ENCODE measurements at places on chromosomes 4 and X.
A peak's percentile ranks its signal among the peaks of the same experiment; 100 is the strongest.

DNA sequence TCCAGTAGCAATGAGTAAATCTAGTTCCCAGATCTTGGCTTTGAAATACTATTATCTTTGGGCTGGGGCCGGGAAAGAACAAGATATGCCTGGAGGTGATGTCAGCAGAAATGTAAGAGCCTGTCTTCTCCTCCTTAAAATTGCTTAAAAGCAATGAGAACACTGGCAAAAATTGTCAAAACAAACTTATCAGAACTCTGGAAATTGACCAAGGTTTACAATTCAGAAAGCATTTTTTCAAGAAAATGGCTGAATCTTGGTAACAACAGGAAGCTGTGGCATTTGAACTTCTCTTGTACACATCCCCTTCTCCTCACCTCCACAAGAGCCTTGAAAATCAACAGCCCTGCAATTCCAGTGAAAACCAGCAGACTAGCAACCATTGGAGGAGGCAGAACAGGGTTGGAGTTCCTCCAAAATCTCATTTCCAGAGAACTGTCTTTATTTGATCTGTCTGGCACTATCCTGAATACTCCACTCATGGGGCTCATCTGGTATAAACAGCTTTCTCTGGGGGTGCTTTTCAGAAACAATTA is 13.5 kb downstream of the TIMP1 start:
- no peak for DNase-seq

- DNase-seq: no peak
These were observed 241.9 kb downstream of the SLC39A8 start for GRCh38 chr4:102103368-102103767.

- DNase-seq: no peak
These were observed 27.5 kb upstream of the CBR4 start for GRCh38 chr4:169037506-169037905.

GRCh38 chr4:112855058-112855457 is 194.4 kb upstream of the ANK2 start:
- no peak for DNase-seq

DNA sequence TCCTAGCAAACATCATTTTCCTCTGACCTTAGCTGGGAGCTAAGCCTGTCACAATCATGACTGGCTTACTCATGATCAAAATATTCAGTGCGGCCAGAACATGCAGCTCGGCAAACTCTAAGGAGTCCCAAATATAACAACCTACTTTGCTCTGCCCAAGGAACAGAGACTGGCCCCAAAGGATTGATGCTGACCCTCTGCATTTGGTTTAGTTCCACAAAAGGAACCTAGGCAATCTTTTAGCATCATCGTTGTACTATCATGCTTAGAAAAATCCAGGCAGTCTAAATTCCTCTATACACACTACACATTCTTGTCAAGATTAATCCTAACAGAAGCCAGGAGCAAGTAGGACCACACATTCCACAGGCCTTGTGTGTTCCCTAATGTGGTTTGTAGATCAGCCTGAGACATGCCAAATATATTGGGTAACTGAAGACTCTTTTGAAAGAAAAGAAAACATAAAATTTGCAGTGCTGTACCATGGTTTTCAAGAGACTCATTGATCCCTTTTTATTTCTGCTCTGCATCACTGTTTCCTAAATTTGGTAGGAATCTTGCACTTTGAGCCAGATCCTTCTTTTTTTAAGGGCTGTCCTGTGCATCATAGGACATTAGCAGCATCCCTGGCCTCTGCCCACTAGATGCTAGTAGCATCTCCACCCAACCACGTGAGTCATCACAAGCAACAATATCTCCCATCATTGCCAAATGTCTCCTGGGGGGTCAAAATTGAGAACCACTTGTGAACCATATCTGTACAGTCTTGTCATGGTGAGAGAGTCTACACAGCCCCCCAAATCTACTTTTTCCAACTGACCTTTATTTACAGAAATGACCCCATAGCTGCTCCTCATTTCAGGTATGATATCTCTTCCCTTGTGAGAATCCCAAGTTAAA is 17.6 kb upstream of the CC2D2A start:
- no peak for DNase-seq

DNA sequence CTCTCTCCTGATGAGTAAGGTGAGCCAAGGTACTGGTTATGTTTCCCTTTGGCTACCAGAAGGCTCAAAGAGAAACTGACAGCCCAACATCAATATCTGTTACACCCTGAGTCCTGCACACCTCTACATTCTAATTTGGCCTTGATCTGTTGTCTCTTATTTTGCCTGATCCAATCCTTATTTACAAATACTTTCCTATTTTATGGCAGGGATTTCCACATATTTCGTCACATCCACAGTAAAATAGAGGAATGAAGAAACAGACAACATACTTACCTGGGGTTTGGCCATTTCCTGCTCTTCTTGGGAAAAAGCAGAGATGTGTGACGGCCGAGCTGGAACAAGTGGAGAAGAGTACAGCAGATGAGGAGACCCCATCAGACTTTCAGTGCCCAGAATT is 1.5 kb downstream of the ZNF182 start:
- DNase-seq: no peak

GRCh38 chrX:13923289-13923688 is 106.4 kb upstream of the GPM6B start:
- no peak for DNase-seq

GRCh38 chr4:55173580-55173979 is 48.2 kb upstream of the KDR start:
- no peak for DNase-seq

DNA sequence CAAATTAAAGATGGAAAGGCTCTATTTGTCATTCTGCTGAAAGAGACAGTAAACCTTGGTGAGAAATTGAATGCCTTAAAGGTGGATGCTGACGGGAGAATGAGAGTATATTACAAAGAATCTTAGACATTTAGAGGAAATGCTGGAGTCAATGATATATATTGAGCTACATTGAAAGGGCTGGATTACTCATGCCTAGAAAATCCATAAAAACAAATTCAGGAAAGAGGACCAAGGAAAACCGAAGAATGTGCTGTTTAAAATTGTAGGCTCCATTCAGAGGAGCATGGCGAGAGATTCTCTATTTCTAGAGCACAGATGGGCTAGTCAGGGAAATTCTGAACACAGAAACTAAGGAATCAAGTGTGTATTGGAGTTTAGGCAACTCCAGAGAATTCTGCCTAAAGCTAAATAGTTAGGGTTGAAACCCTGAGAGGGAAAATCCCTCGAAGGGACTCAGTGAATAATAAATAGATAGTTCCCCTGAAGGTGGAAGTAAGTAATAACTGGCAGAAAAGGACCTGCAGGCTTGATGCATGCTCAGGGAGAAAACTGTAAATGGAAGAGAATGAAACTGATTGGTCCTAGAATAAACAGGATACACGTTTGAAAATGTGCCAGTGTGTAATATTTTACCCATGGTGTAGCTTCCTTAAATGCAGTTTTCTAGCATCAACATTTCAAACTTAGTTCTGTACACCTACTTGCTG is 1532.4 kb upstream of the TENM3 start:
- DNase-seq: no peak

- DNase-seq: no peak
These were observed 959 bp downstream of the BRS3 start for GRCh38 chrX:136488706-136489105.

DNA sequence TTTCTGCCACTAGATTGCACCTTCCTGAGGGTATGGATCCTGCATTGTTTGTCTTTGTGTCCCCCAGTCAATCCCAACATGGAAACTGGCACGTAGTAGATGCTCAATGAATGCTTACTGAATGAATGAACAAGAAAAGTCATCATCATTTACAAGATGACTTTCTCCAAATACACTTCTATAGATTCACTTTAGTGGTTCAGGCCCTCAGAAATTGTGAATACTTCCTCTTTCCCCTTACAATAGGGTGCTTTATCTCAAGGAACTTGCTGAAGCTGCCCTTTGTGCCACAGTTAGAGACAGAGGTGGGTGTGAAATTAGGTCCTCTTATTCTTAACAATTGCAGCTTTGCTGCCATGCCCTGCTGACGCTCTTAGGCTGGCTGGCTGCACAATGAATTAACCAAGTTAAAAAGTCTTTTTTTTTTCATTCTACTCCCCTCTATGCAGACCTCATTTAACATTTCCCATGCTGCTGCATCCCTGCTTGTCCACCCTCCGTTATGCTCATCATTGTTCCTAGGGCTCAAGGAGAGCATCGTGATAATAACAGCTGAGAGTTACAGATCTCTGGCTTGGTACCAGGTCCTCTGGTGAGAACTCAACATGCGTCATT is 108.0 kb upstream of the ZNF518B start:
- DNase-seq: no peak

DNA sequence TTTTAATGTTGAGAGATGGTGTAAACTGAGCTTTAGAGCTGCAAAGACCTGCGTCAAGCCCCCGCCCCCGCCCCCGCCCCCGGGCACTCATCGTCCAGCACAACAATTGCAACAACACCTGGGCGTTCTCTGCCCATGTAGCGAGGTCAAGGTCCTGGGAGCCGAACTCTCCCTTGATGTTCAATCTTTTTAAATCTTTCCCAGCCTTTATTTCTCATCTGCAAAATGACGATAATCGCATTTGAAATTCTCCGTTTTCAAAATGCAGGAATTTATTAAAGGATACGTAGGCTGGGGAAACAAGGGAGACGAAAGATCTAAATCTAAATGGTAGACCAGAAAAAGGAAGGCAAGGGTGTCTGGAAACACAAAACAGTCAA is 648 bp upstream of the MSMO1 start:
- no peak for DNase-seq

GRCh38 chr4:131370846-131371245 is 1778.2 kb upstream of the PCDH10 start:
- no peak for DNase-seq

DNA sequence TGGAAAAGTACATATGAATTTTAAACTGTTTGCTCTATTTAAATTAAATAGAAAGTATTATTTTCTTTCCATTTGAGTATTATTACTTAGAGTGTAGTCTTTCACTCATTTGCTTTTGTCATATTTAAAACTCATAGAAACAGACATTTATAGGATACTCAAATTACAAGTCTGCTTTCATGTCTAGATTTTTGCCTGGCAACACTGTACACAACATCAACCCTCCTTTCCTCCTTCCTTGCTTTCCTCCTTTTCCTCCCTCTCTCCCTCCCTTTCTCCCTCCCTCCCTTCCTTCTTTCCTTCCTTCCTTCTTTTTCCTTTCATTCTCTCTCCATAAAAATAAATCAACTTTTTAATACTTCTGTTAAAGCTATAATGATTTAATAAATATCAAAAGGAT is 2361.2 kb downstream of the ARAP2 start:
- DNase-seq: no peak

DNA sequence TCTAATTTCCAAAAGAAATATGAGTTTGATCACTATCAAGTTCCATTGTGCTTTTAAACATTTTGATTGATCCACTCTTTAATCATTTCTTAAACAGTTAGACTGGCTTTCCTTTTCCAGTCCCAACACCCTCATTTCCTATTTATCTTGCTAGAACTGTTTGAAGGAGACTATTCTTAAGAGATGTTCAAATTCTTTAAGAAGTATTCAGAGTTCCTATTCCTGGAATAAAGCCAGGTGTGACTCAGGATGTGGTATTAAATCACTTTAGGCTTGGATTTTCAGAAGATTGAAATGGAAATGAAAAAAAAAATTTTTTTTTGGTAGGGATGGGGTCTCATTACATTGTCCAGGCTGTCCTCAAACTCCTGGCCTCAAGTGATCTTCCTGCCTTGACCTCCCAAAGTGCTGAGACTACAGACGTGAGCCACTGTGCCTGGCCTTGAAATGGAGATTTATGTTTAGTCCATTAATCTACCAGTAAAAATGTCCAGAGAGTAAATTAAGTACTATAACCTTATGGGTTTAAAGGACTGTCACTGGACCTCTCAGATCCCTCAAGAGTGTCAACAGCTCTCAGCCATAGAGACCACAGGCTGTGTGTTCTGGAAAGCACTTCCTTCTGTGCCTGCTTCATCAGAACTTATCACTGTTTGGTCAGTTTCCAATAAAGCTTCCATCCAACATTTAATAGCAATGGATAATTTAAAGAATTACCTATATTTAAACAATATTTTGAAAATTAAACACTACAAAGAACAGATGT is 90.7 kb downstream of the CDS1 start:
- DNase-seq: no peak

DNA sequence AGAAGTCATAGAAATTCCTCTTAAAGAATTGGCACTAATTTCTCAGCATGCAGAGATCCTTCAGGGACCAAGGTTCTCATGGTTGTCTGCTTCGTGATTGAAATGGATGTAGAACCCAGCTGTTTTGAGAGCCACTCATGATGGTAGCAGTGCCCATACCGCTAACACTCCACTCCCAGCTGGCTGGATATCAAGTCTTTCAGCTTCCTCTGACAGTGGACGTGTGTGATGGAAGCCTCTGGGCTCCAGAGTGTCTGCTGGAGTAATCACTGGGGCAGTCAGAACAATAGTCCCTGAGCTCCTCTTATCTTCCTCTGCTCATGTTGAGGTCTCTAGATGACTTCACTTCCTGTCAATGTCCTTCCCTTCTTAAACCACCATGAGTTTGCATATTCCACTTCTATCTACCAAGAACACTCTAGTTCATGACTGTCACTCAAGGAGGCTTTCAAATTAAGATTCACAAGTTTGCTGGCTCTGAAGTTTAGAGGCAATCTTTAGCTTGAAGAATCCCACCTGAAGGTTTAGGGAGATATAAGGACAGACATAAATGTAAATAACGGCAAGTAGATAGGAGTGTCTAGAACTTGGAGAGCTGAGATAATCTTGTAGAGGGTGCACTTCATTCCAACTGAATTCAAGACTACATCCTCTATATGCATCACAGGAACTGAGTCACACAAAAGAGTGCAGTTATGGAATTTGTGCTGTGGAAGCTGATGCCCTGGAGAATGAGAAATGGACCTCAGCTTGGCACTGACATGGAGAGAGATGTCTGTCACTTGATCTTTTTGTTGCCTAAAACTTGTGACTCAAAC is 64.5 kb upstream of the WDR1 start:
- DNase-seq: peak; percentile 15

Data from CD4-positive, alpha-beta T cell treated with Interleukin-17A for 1 hour (primary cell).